EL (cell line): ENCODE measurements at places on chromosomes 4 and X.

- DNase-seq: peak; percentile 71
These were observed 31.5 kb upstream of the ELF2 start for GRCh38 chr4:139208404-139208945.

DNA sequence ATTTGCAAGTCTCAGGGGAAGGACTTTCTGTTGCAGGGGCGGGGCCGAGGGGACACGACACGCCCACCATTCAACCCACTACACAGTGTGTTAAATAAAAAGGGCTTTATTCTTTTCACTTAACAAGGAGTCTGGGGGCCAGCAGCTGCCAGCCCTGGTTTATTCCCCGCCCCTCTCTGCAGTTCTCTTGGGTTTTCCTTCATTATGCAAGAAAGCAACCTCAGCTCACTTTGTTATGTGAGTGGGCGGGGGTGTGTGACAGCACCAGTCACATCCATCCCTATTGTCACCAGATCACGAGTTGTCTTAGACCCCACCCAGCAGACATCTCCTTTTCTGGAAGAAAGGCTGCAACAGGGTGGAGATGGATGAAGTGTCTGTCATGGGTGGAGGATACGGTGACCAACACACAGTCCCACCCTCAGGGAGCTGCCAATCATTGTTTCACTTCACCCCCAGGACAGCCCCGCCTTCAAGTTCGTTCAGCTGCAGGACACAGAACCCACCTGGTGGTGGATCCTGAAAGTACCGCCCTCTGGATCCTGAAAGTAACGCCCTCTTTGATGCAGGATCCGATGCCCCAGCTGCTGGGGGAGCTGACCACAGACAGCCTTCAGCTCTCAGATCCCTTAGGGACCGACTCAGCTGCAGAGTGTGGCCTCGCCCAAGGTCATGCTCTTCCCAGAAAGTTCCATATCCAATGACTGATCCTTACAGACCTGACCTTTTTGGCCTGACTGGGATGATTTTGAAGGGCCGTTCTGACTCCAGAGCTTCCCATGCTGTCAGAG is 79.6 kb downstream of the SMIM20 start:
- peak; percentile 20 for DNase-seq

GRCh38 chrX:20361890-20362262 is 95.2 kb upstream of the RPS6KA3 start:
- DNase-seq: peak; percentile 77

- DNase-seq: no peak
These were observed 33.0 kb upstream of the HMX1 start for GRCh38 chr4:8904666-8905065.

- no peak for DNase-seq
These were observed 156.3 kb downstream of the BTC start for GRCh38 chr4:74638001-74638400.

GRCh38 chr4:24973404-24973746 is 57.4 kb downstream of the LGI2 start:
- peak; percentile 59 for DNase-seq

DNA sequence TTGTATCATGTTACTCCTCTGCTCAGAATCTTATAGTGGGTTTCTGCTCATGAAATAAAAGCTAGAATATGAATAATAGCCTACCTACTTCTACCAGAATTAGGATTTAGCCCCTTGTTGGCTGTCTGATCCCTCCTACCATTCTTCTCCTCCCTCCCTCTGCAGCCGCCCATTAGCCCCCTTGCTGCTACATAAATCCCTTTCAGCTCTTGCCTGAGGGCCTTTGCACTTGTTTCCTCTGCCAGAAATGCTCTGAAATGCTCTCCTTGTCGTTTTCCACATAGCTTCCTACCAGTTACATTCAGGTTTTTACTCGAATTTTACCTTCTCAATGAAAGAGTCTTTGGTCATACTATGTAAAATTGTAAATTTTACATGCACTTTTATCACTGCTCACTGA is 159.2 kb downstream of the ADGRL3 start:
- DNase-seq: no peak

DNA sequence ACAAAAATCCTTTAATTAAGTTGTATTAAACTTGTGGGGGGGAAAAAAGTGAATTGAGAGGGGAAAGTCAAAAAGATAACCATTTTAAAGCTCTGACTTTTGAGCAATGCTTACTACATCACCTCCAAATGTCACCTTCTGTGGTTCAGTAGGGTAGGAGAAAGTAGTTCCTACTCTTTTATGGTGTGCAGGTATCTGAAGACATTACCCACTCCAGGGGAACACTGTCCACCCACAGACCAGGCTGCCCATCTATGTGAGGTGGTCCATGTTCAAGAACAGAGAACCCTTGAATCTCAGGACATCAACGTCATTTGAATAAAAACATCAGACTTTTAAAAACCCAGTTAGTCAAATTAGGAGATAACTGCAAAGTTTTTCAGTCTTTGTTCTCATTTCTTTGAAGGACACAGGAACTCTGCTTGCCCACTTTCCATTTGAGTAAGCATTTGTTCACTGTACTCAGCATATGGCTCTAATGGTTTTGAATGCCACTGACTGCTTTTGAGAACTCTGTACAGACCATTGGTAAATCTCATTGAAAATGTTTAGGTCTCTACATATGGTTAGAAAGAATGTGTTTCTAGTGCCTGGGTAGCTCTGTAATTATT is 18.4 kb downstream of the NMU start:
- DNase-seq: no peak
